ENCODE measurements at places on chromosomes 16 and 17.

DNA sequence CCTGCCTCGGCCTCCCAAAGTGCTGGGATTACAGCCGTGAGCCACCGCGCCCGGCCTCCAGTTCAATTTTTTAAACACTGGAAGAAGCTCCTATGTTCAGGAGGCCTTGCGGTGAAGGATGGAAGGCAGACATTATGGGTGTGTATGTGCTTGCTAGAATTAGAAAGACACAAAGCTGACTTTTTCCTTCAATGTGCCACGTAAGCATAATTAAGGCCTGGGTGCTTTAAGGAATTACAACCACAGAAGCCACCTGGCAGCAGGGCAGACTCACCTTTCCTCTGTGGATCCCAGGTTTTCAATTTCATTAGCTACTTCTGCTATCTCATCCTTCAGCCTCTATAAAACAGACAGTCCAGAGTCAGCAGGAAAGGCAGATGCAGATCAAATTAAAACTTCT, 74.2 kb downstream of the CYTH1 start:
- DNase-seq, result no peak

DNA sequence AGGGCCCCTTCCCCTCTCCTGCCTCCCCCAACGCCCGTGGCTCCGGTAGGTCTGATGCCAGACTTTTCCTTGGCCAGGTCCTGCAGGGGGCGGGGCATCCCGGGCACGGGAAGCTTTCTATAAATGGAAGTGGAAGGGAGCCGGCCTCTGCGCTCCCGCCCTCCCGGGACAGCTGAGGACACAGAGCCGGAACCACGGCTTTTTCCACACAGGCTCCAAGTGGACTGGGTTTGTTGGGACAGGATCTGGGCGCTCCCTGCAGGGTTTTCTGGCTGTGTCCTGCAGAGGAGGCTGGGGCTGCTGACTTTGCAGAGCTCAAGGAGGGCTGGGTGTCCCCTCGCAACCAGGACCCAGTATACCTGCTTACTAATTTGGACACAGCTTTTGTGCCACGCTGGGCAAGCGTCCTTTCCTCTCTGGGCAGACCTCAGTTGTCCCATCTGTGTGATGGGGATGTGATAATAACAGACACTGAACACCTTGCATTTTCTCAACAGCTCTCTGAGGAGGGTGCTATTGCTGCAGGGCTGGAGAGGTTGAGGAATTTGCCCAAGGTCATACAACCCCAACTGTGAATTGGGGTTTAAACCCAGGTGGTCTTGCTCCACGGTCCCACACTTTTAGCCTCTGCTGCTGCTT, 1.8 kb downstream of the TNS4 start:
- no peak for DNase-seq

DNA sequence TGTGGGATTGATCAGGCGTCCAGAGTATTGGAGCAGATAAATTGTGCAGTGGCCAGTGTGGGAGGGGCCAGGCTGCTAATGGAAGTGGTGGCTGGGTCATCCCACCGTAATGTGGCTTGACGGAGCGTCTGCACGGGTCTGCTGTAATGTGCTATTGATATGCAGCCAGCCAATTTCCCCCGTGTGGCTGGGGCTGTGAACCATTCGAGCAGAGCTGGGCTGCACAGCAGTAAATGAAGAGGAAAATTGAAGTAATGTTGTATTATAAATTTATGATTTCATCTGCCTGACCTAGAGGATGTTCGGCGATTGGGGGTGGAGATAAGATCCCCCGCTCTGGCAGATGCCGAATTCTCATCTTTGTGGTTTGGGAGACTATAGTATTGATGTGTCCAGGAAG, 121.5 kb downstream of the CCDC182 start:
- DNase-seq, result no peak

DNA sequence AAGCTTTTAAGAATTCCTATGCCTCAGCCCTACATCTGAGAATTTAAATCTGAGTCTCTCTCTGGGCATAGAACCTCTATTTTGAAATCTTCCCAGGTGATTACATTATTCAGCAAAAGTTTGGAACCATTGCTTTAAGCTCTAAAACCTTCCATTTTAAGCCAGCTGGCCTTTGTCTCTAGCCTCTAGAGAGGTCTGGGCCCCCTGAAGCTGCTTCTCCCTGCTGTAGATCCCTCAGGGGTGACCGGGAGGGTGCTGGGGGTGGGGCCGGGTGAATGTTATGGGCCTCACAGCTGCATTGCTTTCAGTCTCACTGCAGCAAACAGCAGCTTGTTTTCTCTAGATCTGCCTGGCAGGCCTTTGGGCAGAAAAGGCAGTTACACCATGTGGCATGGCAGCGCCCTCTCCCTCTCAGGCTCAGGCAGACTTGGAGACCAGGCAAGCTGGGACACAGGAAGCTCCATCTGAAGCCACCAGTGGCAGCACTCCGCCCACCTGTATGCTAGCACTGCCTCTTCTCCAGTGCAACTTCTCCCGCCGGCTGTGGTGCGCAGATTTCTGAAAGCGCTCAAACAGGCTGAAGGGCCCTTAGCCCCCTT, 66.3 kb downstream of the MPRIP start:
- DNase-seq, result no peak

GRCh38 chr16:55389426-55390073, 65.5 kb downstream of the IRX6 start:
- no peak for DNase-seq

GRCh38 chr17:34840750-34841149, 120.5 kb downstream of the CCT6B start:
- DNase-seq, result peak; percentile 8

DNA sequence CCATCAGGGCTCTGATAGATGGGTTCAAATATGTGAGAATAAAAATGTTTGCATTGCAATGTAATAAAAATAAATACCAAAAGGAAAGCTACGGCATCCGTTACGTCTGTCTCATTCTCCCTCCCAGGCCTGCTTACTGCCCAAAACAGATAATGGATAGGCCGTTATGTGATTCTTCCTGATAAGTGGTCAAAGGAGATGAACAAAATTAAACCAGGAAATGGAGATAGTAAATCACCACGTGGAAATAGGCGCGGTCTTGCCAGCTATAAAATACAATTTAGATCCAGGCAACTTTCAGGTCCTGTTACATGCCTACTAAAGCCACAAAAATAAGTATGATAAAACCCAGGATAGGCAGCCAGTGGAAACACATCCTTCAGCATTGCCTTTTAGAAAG, 49.5 kb upstream of the CCL1 start:
- no peak for DNase-seq

DNA sequence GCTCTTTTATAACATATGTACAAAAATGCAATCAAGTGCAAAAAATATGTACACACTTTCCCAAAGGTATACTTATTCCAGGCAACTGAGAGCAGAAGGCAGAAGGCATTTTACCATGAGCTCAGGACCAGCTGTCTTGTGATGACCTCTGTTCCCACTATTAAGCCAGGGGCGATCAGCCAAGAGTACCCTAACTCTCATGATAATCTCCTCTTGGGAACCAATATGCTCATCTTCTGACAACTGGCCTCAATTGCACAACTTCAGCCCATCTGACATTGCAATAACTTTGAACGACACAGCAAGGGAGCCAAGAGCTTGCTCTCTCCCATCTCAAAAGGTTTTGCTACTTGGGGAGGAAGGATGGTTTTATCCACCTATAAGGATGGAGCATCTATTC, 471.9 kb downstream of the HS3ST3B1 start:
- DNase-seq, result no peak

DNA sequence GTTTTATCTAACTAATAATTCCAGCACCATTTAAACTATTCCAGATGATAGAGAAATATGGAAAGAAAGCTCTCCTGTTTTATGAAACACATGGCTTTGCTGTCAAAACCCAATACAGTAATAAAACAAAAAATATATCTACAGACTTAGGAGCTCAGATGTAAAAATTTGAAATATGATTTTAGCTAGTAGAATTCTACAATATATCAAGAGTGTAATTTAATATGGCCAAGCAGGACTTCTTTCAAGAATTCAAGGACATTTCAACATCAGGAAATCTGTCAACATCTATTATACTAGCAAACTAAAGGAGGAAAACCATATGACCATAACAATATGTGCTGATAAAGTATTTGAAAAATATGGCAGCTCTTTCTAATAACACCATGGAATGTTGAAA, 57.5 kb downstream of the CCDC182 start:
- DNase-seq, result no peak

DNA sequence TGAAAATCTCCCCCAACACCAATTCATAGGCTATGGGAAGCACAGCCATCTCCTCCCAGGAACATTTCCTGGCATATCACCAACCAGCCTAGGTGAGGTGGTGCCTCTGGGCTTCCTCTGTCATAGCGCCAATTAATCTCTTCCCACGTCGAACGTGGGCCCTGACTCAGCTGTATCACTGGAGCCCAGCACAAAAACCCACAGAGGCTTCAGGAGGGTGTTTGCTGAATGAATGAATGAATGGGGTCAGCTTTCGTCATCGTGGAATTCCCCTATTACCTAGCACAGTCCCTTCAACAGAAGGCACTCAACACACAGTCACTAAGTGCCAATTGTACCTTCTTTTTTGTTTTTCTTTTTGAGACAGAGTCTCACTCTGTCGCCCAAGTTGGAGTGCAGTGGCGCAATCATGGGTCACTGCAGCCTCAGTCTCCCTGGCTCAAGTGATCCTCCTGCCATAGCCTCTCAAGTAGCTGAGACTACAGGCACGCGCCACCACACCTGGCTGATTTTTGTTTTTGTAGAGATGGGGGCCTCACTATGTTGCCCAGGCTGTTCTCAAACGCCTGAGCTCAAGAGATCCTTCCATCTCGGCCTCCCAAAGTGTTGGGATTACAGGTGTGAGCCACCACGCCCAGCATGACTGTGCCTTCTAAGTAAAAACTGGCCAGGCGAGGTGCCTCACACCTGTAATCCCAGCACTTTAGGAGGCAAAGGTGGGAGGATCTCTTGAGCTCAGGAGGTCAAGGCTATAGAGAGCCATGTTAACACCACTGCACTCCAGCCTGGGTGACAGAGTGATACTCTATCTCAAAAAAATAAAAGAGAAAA, 4.1 kb downstream of the ZNF688 start:
- peak; percentile 64 for DNase-seq

DNA sequence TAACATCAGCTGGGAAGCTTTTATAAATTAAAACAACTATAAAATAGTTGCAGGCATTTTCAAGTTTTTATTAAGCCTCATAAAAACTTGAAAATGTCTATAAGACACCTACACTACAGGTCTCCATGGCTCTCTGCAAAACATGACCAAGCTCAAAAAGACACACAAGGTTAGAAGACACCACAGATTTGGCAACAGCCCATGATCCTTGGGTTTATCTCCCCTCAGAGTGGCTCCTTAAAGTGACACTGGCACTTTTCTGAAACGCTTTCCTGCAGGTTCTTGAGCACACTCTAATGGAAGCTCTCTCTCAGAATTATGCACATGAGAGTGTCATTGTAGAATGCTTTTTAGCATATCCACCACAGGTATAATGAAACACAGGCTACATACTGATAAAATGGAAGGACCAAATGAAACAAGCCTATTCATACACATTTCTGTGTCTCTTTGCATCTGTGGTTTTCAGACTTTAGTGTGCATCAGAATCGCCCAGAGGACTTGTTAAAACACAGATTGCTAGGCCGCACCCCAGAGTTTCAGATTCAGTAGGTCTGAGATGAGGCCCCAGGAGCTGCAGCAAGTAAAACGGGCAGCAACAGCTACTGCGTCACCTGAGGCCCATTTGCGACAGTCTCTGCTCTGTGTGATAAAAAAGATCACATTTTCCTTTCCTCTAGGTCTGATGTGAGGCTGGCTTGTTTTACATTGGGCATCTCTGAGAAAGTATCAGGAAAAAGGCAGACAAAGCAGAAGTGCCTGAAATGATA, 75.0 kb upstream of the WSB1 start:
- DNase-seq, result no peak

GRCh38 chr16:31376705-31377104, 16.4 kb upstream of the ITGAD start:
- DNase-seq, result no peak

DNA sequence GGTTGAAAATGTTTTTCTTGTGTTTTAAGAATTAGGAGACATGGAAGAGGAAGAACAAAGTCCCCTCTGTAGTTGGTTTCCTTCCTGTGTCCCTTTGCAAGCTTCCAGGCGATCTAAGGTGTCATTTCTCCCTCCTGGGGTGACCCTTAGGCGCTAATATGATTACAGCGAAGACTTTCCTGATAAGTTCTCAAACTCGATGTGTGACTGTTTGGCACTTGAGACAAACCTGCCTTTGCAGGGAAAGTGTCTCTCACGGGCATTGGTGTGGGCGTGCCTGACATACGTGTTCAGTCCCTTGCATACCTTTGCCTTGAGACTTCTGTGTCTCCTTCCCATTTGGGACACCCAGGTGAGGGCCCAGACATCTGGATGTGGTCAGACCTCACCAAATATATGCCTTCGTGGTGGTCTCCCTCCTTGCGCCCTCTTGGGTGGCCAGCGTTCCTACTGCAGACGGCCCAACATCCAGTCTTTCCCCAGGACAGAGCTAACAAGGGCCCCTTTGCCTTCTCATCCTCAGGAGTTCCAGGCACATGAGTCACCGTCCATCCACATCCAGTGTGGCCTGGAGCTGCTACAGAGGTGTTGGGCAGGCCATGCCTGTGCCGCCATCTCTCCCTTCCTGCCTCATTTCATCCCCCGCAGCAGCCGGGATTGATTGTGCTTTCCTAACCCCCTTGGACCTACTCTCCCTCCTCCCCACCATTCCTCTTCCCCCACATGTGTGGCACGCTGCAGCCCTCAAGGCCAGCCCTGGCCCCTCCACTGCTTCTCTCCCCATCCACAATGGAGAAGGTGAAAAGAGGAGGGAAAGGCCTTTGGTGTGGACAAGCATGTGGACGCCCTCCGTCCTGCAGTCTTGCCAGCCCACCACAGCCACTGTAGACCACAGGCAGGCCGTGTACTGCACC, 3.1 kb upstream of the JPT2 start:
- DNase-seq, result no peak

DNA sequence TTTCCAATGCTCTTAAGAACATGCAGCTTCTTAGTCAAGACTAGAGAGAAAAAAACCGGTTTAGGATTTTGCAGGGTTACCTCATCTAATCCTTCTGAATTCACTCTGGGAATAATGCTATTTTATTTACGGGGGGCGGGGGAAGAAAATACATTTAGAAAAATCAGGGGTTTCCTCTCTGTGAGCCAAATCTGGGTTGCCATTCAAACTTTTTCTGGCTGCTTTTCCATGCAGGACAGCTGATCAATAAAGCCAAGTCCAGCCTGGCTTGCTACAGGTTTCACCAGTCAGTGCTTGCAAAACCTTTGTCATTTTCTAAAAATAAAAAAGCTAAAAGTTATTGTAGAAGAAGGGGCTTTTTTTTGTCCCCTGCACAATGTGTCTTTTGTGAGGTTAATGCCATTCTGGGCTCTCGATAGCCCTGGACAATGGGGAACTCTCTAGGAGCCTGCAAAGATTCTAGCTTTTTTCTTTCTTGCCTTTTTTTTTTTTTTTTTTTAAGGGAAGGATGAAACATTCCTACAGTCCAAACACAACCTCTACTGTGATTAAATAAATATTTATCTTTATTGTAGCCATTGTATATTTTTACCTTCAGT, 13.1 kb upstream of the ZFHX3 start:
- no peak for DNase-seq

DNA sequence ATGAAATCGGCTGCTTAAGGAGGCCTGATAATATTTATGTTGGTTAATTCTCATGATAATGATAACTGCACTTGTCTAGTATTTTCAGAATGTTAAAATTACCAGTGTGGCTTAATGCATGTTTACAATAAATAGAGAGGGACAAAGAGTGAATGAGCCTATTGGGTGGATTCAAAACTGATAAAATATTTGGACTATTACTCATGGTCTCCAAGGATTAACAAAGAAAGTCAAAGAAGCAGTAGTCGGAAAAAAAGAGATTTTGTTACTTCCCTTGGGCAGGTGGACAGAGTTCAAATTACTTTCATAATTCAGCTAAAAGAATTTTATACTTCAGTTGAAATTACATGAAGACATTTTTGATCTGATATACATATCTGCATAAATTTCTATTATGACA, 258.2 kb upstream of the PMFBP1 start:
- DNase-seq, result no peak

All from suppressor macrophage treated with lipopolysaccharide for 1 hour (primary cell).